ENCODE measurements at places on chromosomes 5 and 9.

- DNase-seq: no peak
Measured at GRCh38 chr5:96563816-96564215, 98.4 kb upstream of the CAST start.

DNA sequence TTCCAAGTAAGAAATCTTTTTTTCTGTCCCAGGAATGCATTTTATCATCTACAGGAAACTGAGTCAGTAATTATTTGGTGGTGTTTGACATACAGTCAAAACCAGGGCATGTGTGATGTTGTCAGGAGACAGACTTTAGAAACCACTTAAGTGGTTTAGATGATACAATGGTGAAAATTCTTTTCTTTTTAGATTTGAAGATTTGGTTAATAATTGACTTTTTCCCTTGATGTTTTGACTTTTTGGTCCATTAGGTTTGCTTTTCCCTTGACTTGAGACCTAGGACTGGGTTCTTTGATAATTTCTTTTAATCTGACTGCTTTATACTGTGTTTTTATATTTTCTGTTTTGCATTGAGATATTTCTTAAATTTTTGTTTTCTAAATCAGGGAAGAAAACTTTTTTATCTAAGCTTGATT, 85.2 kb downstream of the RASGRF2 start:
- no peak for DNase-seq

GRCh38 chr9:132694144-132694543, 23.9 kb downstream of the GTF3C4 start:
- no peak for DNase-seq

DNA sequence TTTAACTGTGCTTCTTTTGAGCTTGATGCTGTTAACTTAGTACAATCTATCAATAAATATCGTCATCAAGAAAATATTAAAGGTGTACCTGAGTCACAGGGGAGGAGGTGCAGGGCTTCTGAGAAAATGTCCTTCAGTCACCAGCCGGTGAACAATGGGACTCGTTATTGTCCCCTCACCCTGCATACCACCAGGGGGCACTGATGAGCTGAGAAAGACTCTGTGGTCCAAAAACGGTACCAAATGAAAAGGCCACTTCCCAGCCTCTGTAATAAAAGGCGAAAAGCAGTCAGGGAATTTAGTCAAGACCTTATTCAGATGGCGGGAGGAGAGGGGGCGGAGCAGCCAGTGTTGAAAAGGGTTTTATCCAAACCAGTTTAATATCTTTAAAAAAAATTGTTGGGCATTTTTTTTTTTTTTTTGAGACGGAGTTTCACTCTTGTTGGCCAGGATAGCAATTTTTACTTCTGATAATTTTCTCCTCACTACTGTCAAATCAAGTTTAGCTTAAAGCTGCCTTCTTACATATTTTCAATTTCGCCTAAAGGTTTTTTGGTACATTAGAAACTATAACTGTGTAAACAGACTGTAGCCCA, 271.9 kb upstream of the ADAMTS16 start:
- no peak for DNase-seq

DNA sequence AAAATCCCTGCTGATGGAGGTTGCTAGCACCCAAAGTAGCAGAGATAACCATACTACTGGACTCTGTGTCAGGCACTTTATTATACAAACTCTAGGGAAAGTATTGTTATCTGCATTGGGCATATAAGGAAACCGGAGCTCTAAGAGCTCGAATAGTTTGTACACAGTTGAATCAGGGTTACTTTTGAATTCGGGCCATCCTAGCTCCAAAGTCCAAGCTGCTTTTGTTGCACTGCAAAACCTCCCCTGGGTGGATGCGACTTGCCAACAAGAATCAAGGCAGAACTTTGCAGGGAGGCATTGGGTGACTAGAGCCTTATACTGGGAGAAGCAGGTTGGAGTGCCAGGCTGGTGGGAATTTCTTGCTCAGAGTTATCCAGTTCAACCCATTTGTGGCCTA, 435.1 kb downstream of the SPATA31D1 start:
- DNase-seq: no peak

DNA sequence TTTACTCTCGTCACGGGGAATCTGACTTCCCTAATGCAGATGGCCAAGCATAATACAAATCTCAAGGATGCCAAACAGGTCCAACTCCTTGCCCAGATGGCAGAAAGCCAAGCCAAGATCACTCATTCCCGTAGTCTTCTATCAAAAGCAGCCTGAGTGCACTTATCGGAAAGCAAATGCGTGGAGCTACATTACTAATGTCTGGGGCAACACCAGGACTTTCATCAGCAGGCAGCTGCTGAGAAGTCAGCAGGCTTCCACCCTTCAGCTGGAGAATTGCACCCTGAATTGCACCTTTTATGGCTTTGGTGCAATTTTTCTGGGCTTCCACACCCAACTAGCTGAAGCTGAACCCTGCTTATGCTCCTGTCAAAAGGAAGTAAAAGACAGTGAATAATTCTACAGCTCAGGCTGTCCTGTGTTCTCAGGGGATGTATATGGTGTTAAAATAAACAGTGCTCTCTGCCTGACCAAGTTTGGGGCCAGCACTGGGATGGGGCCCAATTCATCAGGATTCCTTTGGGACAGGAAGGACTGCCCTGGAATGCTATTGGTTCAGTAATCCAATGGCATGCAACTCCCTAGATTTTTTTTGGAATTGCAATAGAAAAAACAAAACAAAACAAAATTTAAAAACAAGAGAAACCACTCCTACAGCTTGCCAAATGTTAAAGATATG, 92.6 kb downstream of the DPYSL3 start:
- no peak for DNase-seq

DNA sequence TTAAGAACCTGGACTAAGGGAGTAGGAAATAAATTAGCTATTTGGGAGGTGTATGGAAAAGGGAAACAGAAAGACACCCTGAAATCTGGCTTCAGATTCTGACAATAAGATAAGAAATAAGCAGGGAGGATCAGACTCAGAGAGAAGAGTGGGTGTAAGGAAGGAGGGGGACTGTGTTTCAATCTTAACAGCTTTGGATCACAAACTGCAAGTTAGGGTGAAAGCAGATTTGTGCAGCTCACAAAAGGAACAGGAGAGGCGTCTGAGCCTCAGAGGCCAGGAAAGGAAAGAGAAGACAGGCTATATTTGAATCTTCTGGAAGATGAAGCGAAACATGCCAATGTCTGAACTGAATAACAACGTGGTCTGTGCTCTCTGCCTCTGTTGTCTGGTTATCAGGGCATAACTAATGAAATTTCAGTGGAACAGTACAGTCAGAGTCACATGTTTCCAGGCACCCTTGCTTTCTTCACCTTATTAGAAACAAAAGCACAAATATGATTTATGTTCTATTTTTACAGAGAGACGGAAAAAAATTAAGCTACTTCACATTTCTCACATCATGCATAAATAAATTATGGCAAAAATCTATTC, 26.6 kb downstream of the SGTB start:
- DNase-seq: no peak

DNA sequence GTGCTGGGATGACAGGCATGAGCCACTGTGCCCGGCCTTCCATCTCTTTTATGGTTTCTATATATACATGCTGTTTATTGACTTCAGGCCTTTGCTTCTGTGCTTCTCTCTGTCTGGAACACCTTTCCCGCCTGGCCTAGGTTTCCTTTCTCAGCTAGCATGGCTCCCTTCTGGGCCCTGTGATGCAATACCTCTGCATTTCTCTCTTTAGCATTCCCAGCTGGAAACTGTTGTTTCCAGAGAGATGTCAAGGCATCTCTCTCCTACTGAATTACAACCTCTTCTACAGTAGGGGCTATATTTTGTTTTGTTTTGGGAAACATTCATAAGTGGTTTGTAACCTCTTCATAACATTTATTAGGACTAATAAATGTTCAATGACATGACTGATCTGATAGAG, 57.1 kb downstream of the RPS23 start:
- DNase-seq: no peak

GRCh38 chr9:127825319-127826051, 22.8 kb downstream of the FPGS start:
- DNase-seq: no peak

- DNase-seq: no peak
Measured at GRCh38 chr9:73091909-73092308, 59.8 kb upstream of the ANXA1 start.

GRCh38 chr9:79382458-79382857, 189.3 kb upstream of the TLE4 start:
- DNase-seq: no peak

DNA sequence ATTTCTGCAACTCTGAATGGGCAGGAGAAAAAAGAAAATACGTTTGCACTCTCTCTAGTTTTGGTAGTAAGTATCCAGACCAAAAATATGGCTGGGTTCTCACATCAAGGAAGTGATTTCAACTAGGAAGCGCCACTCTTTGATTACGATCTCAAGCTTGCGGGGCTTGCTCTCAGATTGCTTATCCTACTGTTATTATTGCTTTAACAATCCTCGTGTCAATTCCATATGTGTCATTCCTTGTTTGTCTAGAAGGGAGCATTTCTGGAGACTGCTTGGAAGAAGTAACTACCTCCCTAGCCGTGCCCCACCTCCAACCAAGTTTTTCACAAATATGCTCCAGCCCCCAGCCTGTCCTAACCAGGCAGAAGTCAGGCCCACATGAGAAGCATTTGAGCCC, 3.5 kb downstream of the PRUNE2 start:
- DNase-seq: no peak

GRCh38 chr9:98823666-98824334, 16.3 kb downstream of the GALNT12 start:
- DNase-seq: no peak

DNA sequence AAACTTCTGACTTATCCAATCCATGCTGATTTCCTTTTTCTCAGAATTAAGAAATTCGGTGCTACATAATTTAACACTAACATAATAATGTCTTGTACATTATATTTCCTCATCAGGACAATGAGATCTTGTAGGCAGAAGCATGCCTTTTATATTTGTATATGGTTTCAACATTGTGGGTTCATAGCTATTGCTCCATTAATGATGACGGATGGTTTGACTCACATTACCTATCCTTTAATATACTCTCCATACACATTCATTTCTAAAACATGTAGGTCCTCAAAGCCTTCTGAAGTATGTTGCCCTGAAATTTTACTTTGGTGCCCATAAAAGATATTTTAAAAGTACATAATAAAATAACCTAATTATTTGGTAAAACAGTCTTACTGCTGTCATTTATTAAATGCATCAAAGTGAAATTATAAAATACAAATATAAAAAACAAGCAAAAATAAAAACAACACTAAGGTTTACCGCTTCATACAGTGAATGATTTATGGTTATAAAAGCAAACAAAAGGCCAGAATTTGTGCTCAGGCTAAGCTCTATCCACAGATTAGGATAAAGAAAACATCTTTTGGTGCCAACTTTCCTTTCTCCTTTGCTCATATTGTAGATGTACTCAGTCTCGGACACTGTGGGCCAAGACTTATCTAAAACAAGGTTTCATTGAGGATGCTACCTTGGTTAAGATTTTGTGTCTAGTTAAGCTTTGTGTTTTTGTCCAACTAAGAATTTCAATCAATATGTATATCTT, 61.2 kb upstream of the GCNT4 start:
- no peak for DNase-seq
